ENCODE measurements at places on chromosomes 2 and 18.

GRCh38 chr18:79941473-79942119, 9.9 kb downstream of the SLC66A2 start:
- no peak for DNase-seq

DNA sequence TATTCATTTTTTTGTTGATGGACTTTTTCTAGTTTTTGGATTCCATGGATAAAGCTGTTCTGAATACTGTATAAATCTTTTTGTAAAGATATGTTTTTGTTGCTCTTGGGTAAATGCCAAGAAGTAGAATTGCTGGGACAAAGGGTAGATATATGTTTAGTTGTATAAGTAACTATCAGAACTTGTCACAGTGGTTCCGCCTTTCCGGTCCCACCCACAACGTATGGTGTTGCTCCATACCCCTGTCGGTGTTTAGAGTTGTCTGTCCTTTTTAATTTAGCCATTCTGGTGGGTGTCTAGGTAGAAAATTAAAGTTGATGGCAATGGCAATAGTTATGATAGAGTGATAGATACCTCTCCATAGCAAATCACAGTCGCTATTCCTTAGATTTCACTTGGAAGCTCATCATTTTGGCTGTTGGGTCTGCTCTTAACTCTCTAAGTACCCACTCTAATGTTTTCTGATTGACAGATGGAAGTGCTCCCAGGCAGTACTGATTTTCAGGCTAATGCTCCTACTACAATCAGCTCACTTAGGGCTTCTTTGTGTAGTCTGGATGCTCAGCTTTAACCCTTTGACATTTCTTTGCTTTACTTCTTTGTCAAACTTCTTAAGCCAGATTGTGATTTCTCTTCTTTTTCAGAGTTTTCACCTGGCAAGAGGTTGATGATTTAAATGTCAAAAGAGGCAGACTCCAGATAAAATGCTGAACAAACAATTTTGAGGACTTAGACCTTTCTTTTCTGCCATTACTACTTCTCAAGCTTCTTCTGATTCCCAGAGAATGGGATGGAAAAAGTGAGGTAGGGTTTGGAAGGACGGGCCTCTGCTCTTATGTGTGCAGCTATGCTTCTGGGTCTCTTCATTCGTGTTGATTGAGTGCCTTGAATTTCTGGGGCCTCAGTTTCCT, 156.4 kb downstream of the AQP4 start:
- DNase-seq: no peak

DNA sequence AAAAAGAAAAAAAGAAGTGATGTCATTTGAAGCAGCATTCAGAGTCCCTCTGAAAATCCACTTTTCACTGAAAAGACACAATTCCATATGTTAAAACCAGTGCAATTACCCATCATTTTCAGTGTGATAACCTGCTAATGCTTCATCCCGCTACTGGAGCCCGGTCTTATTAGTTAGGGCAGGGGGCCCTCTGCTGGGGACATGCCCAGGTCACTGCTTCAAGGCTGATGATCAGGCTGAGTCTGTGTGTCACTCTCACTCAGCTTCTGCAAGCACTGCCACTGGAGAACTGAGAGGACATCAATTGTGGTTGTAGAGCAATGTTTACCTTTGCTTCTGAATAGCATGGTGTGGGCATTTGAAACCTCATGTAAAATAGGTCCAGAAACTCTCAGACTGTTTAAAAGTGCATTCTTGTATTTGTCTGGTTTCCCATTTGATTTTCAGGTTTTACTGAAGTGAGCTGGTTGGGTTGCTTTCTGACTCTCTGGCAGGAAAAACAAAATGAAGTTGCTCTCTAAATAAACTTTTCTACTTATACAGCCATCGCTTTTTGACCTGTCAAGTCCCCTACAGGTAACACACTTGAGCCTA, 49.2 kb upstream of the NXPH2 start:
- DNase-seq: no peak

DNA sequence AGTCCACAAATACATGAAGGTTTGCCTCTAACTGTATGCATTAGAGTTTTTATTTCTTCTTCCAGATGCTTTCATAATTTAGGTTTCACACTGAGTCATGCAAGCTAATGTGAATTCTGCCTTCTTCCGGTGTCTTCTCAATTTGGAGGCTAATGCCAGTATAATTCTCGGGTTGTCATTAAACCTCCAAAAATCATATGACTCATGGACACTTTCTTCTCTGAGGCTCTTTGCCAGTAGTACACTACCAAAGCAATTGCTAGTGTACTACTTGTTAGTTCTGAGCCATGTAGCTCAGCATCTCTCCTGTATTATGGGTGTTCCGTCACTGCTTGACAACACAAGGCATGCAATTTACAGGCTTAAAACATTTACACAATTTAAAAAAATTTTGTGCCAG, 137.1 kb downstream of the VWC2L start:
- no peak for DNase-seq

Measured in kidney glomerular epithelial cell (primary cell).